ENCODE measurements at places on chromosomes 3 and 15. TPM values are rescaled to one million over a fixed set of nuclear protein-coding genes. Genes with fewer than 3 reads are reported as not detected.
A peak's percentile ranks its signal among the peaks of the same experiment; 100 is the strongest.

- H3K27ac ChIP-seq: no peak overlapping the region
- no peaks in the 10 kb centered on the region for H3K4me1 ChIP-seq
- DNase-seq: peak; percentile 90
- H3K36me3 ChIP-seq: no peaks in the 10 kb centered on the region
Measured at GRCh38 chr15:40266828-40267304, 16.0 kb downstream of the ANKRD63 start.

XCR1 gene
- polyA plus RNA-seq: not detected

GPR27 gene
- polyA plus RNA-seq: 23.8 TPM

- H3K4me3 ChIP-seq: no peak overlapping the region
- H3K36me3 ChIP-seq: no peaks in the 10 kb centered on the region
- H3K27ac ChIP-seq: no peak overlapping the region
- DNase-seq: no peak
- peaks cover 4% of the 10 kb centered on the region for H3K4me1 ChIP-seq
Measured at GRCh38 chr3:132037581-132037980, 2.8 kb upstream of the CPNE4 start.

- no peak overlapping the region for H3K4me3 ChIP-seq
- H3K36me3 ChIP-seq: no peaks in the 10 kb centered on the region
- H3K27ac ChIP-seq: no peak overlapping the region
- H3K27me3 ChIP-seq: peaks cover 19% of the 10 kb centered on the region
Measured at GRCh38 chr3:56985878-56986277, 74.6 kb upstream of the SPATA12 start.

DNA sequence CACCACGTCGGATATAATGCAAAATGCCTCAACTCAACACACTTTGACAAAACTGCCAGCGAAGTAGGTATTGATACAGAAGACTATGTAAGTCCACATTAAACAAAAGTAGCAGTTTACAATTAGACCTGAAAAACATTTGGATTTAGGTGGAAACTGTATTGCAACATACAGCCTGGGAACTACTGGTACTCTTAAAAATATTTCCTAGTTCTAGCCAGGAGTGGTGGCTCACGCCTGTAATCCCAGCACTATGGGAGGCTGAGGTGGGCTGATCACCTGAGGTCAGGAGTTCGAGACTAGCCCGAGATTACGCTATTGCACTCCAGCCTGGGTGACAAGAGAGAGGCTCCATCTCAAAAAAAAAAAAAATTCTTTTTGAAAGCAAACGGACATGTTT, 246.2 kb downstream of the ZBTB20 start:
- H3K27ac ChIP-seq: no peak overlapping the region
- H3K36me3 ChIP-seq: no peaks in the 10 kb centered on the region
- H3K4me3 ChIP-seq: no peak overlapping the region
- DNase-seq: no peak
- peaks cover 11% of the 10 kb centered on the region for H3K4me1 ChIP-seq
- no peaks in the 10 kb centered on the region for H3K27me3 ChIP-seq

EFCC1 gene
- polyA plus RNA-seq: not detected

DNA sequence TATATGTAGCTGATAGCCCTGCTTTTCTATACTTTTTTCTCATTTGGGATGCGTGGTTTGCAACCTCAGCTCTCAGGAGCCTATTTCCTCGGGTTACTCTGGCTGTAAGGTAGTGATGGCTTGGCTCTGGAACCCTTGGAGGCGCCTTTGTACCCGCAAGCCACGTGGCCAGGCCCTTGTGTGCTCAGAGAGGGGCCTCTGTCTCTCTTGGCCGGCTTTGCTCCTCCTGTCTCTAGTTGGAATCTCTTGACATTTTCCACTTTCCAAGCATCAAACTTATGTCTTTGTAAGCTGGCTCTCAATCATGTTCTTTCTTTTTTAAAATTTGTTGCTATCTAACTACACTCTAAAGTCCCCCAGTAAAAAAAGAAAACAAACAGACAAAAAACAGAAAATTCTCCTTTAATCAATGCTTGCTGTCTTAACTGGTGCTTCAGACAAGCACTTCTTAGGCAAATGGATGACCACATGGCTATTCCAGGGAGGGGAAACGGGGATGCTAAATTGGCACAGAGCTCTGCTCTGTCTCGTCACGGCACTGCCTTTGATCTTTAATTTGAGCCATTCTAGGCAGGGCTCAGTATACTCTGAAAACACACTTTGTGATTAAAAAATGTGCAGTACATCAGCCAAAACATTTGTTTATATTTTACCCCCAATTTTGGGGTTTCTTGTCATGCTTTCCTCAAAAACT, 180.4 kb upstream of the NR2E3 start:
- H3K4me3 ChIP-seq: no peak overlapping the region
- DNase-seq: no peak
- H3K27ac ChIP-seq: no peak overlapping the region
- no peaks in the 10 kb centered on the region for H3K27me3 ChIP-seq
- H3K4me1 ChIP-seq: peaks cover 30% of the 10 kb centered on the region

DNA sequence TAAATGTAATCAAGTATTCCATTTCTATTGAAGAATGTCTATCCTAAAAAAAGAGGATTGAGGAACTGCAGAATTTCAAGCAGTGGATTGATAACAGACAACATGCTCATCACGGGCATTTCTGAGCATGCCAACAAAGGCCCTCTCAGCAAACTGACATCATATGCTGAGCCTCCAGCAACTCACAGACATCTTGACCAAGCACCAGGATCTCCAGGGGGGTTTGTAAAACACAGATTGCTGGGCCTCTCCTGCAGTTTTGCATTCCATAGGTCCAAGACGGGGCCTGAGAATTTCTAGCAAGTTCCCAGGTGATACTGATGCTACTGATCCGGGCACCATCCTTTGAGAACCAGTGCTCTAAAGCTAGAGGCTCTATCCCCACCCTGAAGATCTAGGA, 85.0 kb downstream of the FOXP1 start:
- H3K27me3 ChIP-seq: no peaks in the 10 kb centered on the region
- peaks cover 19% of the 10 kb centered on the region for H3K4me1 ChIP-seq
- H3K4me3 ChIP-seq: no peak overlapping the region
- no peak overlapping the region for H3K27ac ChIP-seq
- H3K36me3 ChIP-seq: no peaks in the 10 kb centered on the region

- no peaks in the 10 kb centered on the region for H3K4me1 ChIP-seq
- DNase-seq: no peak
- no peaks in the 10 kb centered on the region for H3K36me3 ChIP-seq
- no peak overlapping the region for H3K4me3 ChIP-seq
Measured at GRCh38 chr3:176490357-176490756, 706.9 kb downstream of the TBL1XR1 start.

- H3K4me3 ChIP-seq: no peak overlapping the region
- no peaks in the 10 kb centered on the region for H3K36me3 ChIP-seq
Measured at GRCh38 chr3:77468626-77469020, 428.7 kb downstream of the ROBO2 start.

HGD gene
- not detected for polyA plus RNA-seq
